ENCODE measurements at places on chromosomes 1 and 21.

DNA sequence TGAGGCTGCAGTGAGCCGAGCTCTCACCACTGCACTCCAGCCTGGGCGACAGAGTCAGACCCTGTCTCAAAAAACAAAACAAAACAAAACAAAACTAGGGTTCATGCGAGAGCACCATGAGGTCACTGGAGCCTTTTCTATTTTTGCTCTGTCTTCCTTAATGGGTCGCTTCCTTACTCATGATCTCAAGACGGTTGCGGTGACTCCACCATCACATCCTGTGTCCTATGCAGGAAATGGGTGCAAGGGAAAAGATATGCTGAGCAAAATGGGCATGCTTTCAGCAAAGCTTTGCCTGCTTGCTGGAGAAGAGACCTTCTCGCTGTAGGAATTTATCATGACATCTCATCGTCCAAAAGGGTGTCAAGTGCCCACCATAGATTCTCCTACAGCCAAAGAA, 36.4 kb downstream of the WNT9A start:
- DNase-seq = no peak

GRCh38 chr1:76680651-76681050, 186.6 kb upstream of the ST6GALNAC5 start:
- DNase-seq = no peak

GRCh38 chr1:51285055-51285454, 45.3 kb downstream of the TTC39A start:
- no peak for DNase-seq

GRCh38 chr1:116352349-116352813, 20.7 kb upstream of the ATP1A1 start:
- no peak for DNase-seq

Data from iPS DF 19.7 (cell line).